ENCODE measurements at places on chromosomes 13 and 19.

DNA sequence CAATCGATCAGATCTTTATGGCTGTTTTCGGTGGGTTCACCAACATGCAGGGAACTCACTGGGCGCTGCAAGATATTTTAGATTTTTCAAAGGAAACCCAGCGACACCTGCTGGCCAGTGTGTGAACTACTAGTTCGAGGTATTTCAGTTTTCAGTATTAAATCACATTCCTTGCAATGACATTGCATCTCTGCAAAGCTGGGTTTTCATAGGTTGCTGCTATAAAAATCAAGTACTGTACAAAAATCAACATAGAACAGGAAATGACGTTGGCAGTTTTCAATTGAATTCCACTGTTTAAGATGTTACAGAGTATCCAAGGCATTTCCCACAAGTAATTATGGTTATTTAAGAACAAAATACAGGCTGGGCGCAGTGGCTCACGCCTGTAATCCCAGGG, 17.6 kb downstream of the LIG1 start:
- DNase-seq: peak; percentile 77

DNA sequence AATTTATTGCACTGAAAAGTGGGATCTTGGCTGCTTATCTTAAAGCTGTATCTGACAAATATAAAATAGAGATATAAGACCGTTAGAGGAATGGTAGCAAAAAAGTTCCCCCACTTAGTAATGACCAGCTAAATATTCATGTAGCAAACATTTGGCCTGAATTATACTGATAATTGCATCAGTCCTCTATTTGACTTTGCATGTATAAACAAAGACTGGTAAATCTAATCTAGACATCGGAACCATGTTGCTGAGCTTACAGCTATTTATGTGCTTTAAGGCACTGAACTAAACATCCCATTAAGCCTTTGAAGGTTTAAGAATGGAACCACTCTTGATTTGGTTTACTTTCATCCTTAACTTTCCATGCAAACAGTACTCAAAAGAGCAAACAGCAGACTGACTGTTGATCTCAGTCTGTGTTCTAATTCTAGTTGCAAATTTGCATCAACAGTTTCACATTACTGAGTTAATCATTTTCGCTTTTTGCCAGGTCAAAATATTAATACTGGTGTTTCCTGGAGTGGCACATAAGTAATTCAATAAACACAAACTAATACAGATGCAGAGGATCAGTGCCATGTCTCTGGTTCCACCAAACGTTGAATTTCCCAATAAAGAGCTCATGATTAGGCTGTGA, 203.5 kb upstream of the HTR2A start:
- peak; percentile 13 for DNase-seq

DNA sequence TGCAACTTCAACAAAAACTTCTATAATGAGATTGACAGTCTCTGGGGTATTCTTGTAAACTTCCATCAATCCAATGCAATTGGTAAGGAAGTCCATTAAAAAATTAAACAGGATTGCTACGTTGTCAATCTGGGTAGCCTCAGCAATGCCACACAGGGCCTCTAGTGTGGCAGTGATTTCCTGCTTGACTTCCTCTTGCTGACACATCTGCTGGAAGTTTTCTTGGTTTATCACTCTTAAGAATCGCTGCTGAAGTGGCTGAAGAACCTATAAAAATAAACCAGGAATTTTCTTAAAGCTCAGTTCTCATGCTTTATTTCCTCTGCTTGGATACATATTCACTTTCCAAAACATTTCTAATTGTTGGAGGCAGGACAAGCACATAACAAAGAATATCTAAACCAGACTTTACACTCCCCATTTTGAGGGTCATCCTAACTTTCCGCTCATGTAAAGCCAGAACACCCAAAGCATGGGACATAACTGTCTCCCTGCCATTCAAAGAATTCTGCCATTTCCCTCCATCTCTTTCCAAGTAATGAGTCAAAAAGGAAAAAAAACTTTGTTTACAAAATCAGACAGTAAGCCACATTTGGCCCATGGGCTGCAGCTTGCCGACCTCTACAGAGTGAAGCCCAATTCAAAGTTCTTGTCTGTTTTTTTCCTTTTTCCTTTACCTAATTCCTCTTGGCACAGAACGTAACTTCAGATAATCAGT, 23.2 kb upstream of the EEF1AKMT1 start:
- peak; percentile 68 for DNase-seq

DNA sequence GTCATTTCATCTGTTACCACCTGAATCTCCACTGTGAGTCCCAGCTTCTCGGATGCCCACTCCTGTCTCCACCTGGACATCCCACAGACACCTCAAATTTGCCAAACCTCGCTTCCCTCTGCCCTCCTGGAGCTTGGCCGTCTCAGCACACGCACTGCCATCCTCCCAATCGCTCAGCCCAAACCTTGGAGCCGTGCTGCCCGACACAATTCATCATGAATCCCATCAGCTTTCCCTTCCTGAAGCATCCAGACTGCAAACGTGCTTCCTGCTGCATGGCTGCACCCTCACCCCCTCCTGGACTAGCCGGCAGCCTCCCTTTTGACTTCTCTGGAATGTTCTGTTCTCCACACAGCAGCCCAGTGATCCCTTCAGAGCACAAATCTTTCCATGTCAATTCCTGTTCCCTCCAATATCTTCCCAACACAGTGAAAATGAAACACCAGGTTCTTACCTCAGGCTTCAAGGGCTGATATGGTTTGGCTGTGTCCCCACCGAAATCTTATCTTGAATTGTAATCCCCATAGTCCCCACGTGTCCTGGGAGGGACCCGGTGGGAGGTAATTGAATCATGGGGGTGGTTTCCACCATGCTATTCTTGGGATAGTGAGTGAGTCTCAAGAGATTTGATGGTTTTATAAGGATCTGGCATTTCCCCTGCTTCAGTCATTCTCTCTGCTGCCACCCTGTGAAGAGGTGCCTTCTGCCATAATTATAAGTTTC, 1.1 kb upstream of the PROZ start:
- peak; percentile 50 for DNase-seq

- peak; percentile 88 for DNase-seq
Observed at GRCh38 chr19:43534816-43535761, 2.1 kb downstream of the ZNF575 start.

DNA sequence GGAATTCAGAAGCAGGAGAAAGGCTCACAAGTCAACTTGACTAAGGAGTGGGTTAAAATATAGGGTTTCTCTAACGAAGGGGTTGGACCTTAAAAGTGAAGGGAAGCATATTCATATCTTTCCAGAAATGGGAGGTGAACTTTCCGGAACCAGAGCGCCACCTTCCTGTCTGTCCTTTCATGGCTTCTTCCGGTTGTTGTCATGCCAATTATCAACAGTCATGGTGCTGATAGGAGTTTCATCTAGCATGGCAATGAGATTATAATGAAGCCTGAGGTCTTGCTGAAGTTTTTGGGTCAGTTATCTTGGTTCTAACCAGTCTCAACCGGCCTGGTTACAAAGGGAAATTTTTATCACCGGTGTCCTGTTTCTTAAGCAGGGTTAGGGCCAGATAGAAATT, 162.9 kb upstream of the NBEA start:
- DNase-seq: peak; percentile 40

- no peak for DNase-seq
Observed at GRCh38 chr13:58476206-58476918, 844.8 kb downstream of the PCDH17 start.

DNA sequence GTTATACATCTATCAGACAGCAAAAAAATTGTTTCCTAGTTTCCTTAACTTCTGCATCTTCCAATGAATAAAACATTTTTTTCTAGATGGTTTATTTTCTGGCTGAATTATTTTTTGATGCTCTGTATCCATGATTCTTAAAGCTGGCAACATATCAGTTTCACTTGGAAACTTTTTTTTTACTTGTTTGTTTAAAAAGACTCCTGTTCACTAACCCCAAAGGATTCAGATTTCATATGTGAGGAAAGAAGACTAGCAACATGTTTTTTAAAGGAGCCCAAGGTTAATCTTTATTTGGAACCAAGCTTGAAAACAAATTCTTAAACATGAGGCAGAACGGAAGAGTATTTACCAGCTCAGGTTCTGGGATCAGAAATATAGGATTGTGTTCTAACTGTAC, 632.3 kb downstream of the SLITRK6 start:
- no peak for DNase-seq
